NCI-H510A (cell line): ENCODE measurements at places on chromosomes 4 and X.

DNA sequence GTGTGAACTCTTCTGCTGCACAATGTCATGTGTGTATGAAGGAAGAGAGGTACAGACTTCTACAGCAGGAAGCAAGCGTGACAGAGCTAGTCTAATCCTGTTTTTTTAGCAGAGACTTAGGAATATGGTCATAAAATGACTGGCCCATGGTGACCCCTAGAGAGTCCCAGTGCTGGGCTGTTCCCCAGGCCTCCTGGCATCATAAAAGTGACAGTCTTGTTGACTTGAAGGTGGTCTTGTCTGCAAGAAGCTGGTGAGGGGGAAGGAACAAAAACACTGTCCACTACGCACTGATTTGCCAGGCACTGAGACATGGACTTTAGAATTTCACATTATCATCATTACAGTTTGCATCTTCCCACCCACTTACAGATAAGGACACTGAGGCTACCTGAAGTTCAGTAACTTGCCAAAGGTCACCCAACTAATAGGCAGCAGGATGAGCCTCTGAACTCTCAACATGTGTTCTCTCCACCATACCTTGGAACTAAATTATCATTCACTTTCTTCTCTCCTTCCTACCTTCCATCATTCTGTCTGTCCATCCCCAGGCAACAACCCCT lies 63.0 kb downstream of the HADH start:
- DNase-seq: no peak

GRCh38 chrX:132090403-132091159 lies 37.2 kb downstream of the FRMD7 start:
- no peak for DNase-seq

DNA sequence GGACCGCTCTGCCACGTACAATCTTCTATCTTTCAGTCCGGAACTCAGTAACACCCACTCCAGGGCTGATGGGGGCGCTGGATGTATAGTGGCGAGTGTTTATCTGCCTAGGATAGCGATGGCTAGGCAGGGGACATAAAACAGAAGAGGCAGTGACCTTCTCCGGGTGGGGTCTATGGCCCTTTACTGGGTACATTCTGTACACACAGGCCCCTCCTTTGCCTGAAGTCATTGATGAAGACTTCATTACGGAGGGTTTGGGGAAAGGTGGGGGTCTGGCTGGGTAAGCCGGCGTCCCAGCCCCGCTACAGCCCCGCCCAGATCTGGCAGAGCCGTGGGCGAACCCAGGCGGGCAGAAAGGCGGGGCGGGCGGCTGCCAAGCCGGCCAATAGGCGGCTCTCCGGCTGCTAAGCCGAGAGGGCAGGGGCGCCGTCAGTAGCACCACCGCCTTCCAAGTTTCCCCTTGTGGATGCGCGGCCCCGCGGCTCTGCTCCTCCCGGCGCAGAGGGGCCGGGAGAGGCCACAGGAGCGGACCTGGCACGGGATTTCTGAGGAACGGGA lies at the start of gene CHST7:
CHST7 (plus strand) TSS at position 435 of the 561 bp plus-strand sequence. CDS start 167 bp downstream, outside the sequence.
- DNase-seq: peak; percentile 66

- DNase-seq: no peak
These were observed 78.1 kb upstream of the CLDN34 start for GRCh38 chrX:9888953-9889470.

DNA sequence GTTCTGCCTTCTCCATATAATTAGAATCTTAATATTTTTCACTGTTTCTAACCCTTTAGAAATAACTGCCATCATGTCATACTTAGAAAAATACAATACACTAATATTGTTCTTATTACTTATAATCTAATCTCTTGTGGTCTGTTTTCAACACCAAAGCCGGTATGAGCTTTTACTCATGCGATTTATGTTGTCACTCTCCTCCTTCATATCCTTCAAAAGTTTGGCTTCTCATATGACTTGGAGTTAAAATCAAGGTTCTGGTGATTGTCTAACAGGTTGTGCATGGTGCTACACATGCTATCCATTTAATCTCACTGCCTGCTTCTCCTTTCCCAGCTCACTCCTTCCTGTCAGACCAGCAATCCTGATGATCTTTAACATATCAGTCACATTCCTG lies 1392.9 kb downstream of the ARAP2 start:
- DNase-seq: no peak
